H1 (cell line): ENCODE measurements at places on chromosomes 12 and 14. TPM values are rescaled to one million over a fixed set of nuclear protein-coding genes. Genes with fewer than 3 reads are reported as not detected.

LALBA gene
- not detected in 2 replicates for total RNA-seq

POTEG gene
- total RNA-seq, result not detected in 2 replicates

DNA sequence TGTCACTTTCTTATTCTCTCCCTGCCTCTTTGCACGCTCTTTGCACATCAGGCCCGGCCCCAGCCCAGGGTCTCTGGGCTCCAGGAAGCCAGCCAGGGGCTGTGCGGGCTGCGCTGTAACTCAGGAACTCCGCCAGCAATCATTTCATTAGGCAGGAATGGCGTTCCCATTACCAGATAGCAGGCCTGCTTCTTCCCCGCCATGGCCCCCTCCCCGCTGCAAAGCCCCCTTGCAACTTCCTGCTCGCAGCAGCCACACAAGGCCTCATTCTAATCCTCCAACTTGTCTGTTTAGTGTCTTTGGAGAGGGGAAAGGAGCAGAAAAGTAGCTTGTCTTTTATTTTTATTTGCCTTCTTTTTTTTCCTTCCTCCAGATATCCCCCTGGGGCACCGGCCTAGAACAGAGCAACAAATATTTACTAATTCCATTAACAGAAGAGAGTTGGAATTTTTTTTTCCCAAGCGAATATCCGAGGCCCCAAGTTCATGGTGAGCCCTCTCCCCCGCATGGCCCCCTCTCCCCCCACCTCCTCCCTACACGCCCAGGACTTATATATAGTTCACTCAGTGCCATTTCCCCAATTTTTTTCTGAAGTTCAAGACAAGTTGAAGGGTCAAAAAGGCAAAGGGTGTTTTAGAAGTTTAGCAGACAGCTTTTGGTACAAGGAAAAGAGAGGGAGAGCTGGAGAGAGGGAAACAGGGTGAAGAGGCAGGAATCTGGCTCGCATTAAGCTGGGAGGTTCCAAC is 329.4 kb upstream of the TBX3 start:
- no peaks in the 10 kb centered on the region for H3K27me3 ChIP-seq
- H3K4me3 ChIP-seq, result no peak overlapping the region
- H3K27ac ChIP-seq, result no peak overlapping the region
- H3K4me1 ChIP-seq, result no peaks in the 10 kb centered on the region
- no peak for DNase-seq

POLE2 gene
- total RNA-seq, result 31.2 and 34.0 TPM in 2 replicates

- 0 out of 2 replicates have a peak, but pooled peaks cover 2% of the 10 kb centered on the region for H3K27me3 ChIP-seq
- H3K4me3 ChIP-seq, result no peak overlapping the region
- no peak overlapping the region for H3K27ac ChIP-seq
- H3K4me1 ChIP-seq, result no peaks in the 10 kb centered on the region
- peak; percentile 21 for DNase-seq
These were observed 118.7 kb downstream of the BRMS1L start for GRCh38 chr14:35944847-35945246.

- H3K4me1 ChIP-seq, result no peaks in the 10 kb centered on the region
- no peak overlapping the region for H3K27ac ChIP-seq
- no peak for DNase-seq
- no peaks in the 10 kb centered on the region for H3K36me3 ChIP-seq
- H3K4me3 ChIP-seq, result no peak overlapping the region
These were observed 157.5 kb downstream of the C12orf75 start for GRCh38 chr12:105487963-105488362.
